ENCODE measurements at places on chromosomes 3 and 15. TPM values are rescaled to one million over a fixed set of nuclear protein-coding genes. Genes with fewer than 3 reads are reported as not detected.

TMEM207 gene
- total RNA-seq = not detected

DENND4A gene
- total RNA-seq = 6.0 TPM

FGF12 gene
- 0.24 TPM for total RNA-seq

B3GNT5 gene
- total RNA-seq = 22.9 TPM

BTD gene
- total RNA-seq = 16.4 TPM

CADPS gene
- total RNA-seq = under 0.01 TPM

EXD1 gene
- 0.72 TPM for total RNA-seq

HEMK1 gene
- total RNA-seq = 10.6 TPM

ZBTB47 gene
- 16.9 TPM for total RNA-seq

MUC20 gene
- total RNA-seq = 1.7 TPM

LYZL4 gene
- total RNA-seq = not detected

CHST13 gene
- 0.24 TPM for total RNA-seq

SQOR gene
- 378 TPM for total RNA-seq

AP4E1 gene
- 18.3 TPM for total RNA-seq

EEFSEC gene
- 8.5 TPM for total RNA-seq

EFCC1 gene
- total RNA-seq = not detected

FHIT gene
- 2.7 TPM for total RNA-seq

IFT122 gene
- total RNA-seq = 10.8 TPM

SLC24A5 gene
- total RNA-seq = not detected
